ENCODE measurements at places on chromosomes 1 and 21.

DNA sequence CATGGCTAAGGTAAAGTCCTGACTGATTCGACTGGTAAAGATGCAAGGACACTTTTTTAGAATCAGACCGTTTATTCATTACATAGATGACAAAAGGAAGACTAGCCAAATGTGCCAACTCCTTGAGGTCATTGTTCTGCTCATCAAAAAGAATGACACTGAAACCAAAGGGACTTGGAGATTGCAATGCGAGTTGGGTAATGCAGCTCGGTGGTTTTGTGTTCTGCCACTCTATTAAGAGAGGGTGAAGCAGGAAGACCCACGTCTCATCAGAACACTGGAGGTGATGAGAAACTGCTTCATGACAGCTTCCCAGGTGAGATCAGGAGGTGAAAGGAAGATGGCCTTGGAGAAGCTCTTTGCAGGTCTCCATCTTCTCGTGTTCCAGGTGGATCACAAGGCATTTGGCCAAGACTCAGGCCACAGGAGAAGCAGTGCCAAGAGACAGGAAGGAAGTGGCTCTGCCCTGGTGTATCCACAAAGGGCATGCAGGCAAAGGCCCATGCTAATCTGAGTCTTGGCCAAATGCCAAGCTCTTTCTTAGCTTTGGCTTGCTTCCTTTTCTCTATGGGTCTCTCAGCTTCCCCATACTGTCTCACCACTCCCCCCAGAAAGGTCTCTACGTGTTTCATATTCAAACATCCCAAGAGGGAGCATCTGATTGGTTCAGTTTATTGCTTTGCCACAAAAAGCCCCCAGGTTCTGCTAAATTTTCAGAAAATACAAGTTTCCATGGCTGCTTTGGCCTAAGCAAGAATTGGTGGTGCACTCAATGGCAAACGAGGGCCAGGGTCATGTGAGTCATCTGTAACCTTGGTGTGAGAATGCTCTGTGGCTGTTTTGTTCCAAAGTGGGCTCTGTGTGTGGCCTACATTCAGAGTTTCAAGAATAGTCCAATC is 5.7 kb upstream of the CCT8 start:
- DNase-seq = no peak

DNA sequence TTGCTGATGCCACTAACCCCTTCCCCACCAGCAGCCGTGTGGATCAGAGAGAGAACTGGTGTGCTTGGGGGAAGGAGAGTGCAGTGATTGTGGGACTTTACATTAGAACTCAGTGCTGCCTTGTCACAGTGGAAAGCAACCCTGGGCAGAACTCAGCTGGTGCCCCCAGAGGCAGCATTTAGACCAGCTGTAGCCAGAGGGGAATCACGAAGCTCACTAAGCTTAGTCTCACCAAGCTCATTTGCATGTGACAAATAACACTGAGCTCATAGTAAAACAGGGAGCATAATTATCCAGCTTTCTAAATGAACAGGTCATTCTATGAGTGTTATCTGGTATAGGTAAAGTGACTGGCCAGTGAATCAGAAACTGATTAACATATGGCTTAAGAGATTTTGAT is 9.8 kb upstream of the SMAP2 start:
- DNase-seq = no peak

- peak; percentile 2 for DNase-seq
These were observed 67.3 kb downstream of the URB2 start for GRCh38 chr1:229693129-229693900.

DNA sequence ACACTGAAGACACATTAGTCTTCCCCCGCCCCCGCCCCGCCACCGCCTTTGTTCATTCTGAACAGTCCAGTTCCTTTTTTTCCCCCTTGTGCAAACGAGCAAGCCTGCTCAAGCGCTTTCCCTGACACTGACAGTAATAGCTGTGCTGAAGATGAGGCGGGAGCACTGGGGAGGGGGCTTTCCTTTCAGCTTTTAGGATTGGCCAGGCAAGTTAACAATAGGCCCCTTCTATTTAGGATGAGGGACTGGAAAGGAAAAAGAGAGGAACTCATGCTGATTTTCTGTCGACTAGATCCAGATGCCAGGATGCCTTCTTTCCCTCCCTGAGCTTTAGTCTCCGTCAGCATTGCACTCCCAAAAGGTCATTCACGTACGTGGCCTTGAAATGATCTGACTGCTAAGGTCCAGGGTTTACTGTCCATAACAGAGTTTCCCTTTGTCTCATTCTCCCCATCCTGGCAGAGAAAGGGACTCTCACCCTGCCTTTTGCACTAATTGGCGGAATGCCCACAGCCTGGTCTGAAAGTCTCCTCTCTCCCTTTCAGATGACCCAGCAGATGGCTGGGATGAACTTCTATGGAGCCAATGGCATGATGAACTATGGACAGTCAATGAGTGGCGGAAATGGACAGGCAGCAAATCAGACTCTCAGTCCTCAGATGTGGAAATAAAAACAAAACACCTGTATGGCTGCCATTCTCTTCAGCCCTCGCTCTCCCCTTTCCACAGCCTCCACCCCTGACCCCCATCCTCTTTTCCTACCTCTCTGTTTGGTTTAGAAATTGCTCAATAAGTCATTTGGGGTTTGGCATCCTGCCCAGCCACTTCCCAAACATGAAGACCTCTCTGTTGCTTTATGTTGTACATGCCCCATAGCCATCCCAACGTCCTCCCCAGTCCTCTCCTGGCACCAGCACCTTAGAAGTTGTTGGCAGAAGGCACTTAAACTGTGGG is 28.6 kb upstream of the ZFP69B start:
- DNase-seq = no peak

DNA sequence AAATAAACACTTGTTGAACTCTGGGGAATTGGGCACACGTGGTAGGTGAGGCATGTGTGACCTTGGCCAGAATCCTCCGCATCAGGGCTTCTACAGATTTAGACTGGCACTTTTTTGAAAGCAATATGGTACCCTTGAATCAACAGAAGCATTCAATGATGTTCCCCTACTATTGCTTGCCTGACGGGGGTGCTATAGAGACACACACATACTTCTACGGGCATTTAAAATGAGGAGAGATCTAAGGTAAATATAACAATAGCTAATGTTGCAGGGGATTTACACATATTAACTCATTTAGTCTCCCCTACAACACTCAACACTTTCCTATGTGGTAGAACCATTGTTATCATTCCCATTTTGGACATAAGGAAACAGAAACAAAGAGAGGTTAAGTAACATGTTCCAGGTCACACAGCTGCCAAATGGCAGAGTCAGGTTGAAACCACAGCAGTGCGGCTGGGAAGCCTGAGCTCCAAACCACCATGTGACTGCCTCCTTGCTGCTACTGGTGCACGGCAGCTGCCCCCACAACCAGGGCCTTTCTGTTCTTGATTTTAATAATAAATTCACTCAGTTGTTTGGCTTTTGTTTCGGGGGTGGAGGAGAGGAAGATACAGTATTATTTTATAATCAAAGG is 147.4 kb downstream of the ZNF281 start:
- DNase-seq = no peak

DNA sequence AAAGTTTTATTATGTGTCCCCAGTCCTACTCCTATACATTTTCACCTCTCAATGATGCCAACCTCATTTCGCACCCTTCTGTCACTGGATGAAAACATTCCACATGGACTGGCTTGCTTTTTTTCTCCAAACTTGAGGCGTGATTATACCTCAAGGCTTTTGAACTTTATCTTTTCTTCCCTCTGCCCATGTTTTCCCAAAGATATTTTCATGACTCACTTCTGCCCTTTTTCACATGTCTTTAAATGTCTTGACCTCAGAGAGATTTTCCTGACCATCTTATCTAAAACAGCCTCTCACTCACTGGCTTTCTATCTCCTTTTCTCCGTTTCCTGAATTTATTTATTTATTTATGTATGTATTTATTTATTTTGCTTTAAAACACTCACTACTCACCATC is 659.0 kb downstream of the PTPRC start:
- DNase-seq = no peak

- DNase-seq = no peak
These were observed at the start of gene G0S2 for GRCh38 chr1:209674957-209675564. TSS of gene G0S2 (plus strand) at chr1:209675412. CDS start at chr1:209675685, 273 bp downstream.

DNA sequence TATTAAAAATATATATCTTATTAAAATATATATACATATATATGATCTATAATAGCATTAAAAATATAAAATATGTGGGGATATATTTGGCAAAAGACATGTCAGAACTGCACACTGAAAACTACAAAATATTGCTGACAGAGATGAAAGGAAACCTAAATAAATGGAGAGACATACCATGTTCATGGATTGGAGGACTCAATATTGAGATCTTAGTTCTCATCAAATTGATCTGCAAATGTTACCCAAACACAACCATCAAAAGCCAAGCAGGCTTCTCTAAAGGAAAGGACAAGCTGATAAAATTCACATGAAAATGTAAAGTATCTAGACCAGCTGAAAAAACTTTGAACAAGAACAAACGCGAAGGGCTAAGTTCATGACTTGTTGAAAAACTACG is 7.2 kb downstream of the NADK start:
- DNase-seq = no peak

- no peak for DNase-seq
These were observed 28.7 kb upstream of the ATP5PO start for GRCh38 chr21:33944185-33944763.

- no peak for DNase-seq
These were observed 23.6 kb downstream of the NOS1AP start for GRCh38 chr1:162093095-162093494.

- DNase-seq = no peak
These were observed 14.8 kb upstream of the LSS start for GRCh38 chr21:46243325-46243724.

DNA sequence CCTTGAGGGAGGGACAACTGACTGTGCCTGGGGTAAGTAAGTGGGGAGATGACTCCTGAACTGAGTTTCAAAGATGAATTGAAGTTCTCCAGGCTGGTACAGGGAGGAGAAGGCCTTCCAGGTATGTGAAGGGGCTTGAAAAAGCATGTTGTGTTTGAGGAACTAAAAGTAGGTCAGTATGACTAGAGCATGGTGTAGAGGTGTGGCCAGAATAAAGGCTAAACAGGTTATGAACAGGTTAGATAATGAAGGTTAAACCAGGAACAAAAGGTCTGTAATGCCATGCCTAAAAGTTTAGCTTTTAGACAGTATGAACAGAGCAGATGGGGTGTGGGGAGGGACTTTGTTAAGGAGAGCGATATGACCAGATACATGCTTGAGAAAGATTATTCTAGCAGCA is 7.3 kb upstream of the CLSPN start:
- no peak for DNase-seq

DNA sequence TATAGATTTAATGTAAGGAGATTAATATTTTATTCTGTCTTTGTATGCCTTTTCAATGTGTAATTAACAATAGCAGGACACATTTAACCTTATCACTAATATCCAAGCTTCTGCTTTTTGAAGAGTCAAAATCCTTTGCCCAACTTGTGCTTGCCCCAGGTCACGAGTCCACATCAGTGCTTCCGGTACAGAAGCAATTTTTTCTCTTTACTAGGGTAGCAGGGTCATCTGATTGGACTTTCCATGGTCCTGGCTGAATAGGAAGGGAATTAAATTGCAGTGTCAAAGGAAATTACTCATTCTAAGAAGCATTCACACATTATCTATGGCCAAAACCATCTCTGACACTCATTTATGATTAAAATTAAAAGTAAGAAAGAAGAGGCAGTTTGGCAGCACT is 460.5 kb upstream of the ADGRL2 start:
- DNase-seq = no peak

DNA sequence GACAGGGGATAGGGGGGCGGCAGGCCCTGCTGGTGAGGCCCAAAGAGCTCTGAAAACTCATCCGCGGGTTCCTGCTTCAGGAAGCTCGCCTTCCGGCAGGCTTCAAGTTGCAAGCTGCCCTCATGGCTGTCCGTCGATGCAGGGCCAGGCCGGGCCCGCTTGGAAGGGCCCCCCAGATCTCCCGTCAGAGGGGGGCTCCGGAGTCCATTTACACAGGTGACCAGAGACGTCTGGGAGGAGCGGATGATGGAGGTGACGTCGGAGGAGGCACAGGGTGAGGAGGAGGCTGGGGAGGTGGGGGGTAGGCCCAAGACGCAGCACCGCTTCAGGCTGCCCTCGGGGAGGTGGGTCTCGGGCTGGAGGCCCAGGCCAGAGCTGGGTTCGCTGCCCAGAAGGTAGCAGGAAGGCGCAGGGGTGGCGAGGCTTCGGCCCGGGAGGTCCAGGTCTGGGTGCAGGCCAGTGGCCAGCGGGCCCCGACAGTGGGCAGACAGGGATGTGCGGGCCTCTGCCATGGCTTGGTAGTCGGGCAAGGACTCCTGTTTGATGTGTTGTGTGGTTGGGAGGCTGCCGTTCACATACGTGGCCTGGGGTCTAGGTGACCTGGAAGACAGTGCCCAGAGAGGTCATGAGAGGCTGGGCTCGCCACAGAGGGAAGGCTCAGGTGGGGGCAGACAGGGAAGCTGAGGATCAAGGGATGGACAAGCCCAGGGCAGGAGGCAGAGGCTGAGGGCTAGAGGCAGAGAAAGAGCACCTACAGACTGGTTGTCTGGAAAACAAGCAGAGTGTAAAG is 135.4 kb downstream of the DMRTB1 start:
- DNase-seq = no peak

DNA sequence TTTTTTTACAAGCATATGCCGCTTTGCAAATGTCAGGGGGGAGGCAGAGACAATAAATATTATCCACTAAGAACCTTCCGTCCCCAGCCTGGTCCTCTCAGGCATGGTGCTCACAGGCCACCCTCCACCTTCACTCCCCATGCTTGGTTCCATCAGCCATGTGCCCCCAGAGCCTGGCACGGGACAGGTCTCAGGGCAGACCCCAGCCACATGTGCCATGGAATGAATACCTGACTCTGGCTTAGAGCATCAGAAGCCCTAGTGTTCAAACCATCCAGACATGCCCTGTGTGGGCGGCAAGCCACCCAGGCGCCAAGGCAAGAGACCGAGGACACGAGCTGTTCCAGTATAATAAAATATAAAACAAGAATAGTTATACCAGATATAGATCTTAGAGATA is 5.4 kb downstream of the LSS start:
- DNase-seq = no peak

- no peak for DNase-seq
These were observed 38.4 kb downstream of the AHCTF1 start for GRCh38 chr1:246893191-246893939.

DNA sequence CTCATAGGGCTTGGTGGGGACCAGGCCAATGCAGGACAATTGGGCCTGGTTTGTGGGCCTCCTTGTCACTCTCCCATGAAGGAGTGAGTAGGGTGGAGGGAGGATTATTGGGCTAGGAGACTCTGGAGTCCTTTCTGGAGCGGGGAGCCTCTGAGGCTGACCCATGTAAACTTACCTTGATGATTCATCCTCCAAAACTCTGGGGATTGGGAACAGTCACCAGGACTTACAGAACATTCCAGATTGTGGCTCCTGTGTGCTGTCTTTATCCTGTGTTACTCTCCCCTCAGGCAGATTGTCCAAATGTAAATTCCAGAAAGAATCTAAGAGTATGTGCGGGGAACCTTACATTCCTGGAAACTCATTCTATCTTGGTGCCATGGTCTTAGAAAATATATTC is 197.6 kb downstream of the CAMTA1 start:
- no peak for DNase-seq

GRCh38 chr1:14921057-14921456 is 232.5 kb upstream of the TMEM51 start:
- DNase-seq = no peak
